ENCODE measurements at places on chromosomes 2 and 18.
A peak's percentile ranks its signal among the peaks of the same experiment; 100 is the strongest.

GRCh38 chr2:142188562-142188961 lies 57.7 kb upstream of the LRP1B start:
- H3K36me3 ChIP-seq, result no peaks in the 10 kb centered on the region
- no peak overlapping the region for H3K27ac ChIP-seq
- no peak overlapping the region for H3K4me3 ChIP-seq
- peaks cover 6% of the 10 kb centered on the region for H3K4me1 ChIP-seq
- peak; percentile 22 for DNase-seq

DNA sequence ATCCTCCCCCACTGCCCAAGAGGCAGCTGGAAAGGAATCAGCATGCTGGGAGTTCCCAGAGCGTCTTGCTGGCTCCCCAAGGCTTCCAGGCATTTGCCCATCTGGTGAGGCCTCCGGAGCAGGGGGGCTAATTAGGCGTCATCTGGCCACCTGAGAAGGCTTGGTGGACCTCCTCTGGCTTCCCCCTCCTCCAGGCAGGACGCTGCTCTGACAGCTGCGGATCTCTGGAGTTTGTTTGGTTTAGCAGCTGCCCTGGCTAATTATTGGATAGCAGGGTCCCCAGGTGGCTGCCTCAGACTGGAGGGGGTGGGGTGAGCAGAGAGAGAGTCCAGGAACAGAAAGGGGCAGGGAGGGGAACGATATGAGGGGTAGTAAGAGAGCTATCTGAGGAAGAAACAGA lies 425.2 kb upstream of the MEX3C start:
- no peak overlapping the region for H3K27ac ChIP-seq
- DNase-seq, result no peak
- H3K4me1 ChIP-seq, result no peaks in the 10 kb centered on the region
- no peaks in the 10 kb centered on the region for H3K27me3 ChIP-seq
- H3K36me3 ChIP-seq, result no peaks in the 10 kb centered on the region
- no peak overlapping the region for H3K4me3 ChIP-seq

- H3K36me3 ChIP-seq, result no peaks in the 10 kb centered on the region
- no peaks in the 10 kb centered on the region for H3K4me1 ChIP-seq
- H3K27ac ChIP-seq, result no peak overlapping the region
- DNase-seq, result no peak
- peaks cover 41% of the 10 kb centered on the region for H3K27me3 ChIP-seq
These were observed 17.6 kb upstream of the GRP start for GRCh38 chr18:59202258-59202820.

DNA sequence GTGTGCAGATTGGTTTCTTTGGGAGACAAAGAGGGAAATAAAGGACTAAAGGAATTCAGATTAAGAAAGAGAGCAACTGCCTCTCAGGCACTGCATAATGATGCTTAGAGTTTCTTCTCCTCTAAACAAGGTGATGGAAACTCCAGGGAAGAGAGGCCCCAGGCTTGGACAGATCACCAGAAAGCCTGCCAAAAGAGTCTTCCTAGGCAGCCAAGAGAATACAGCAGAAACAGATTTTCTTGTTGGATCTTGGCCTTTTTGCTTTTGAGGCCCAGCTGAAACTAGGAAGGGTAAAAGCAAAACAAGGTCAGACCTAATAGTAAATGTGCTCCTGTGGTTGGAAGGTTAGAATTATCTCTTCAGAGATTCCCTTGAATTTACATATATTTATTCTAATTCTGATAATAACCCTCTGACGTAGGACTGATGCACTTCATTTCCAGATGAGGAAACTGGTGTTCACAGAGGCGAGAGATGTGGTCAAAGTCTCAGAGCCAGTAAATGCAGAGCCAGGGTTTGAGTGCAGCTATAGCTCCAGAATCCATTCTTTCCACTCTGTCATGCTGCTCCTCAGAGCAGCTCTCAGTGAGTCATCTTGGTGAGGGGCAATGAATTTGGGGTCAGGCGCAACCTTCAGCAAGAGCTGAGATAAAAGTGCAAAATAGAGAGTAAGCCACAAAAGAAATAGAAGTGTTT lies 142.3 kb upstream of the FBXO11 start:
- H3K4me3 ChIP-seq, result no peak overlapping the region
- no peaks in the 10 kb centered on the region for H3K4me1 ChIP-seq
- no peaks in the 10 kb centered on the region for H3K36me3 ChIP-seq
- H3K27me3 ChIP-seq, result no peaks in the 10 kb centered on the region
- H3K27ac ChIP-seq, result no peak overlapping the region

- peaks cover 10% of the 10 kb centered on the region for H3K4me1 ChIP-seq
- H3K27ac ChIP-seq, result peak overlapping the region; percentile 98
- peak overlapping the region; percentile 99 for H3K4me3 ChIP-seq
- H3K27me3 ChIP-seq, result no peaks in the 10 kb centered on the region
These were observed 467 bp downstream of the PUM2 start for GRCh38 chr2:20350041-20350712.

DNA sequence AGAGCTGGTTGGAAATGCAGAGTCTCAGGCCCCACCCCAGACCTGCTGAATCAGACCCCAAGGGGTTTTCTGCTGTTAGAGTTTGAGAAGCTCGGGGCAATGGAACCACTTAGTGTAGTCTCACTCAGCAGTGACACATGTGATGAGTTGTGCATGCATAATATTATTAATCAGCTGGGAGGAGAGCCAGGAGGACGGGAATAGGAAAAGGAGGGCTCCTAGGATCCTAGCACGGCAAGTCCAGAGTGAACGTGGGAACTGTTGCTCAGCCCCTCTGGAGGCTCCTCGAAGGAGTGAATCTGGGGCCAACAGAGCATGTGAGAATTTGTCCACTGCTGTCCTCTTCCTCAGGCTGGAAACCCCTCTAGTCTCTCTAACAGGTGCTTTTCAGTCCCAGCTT lies 87.1 kb downstream of the HS1BP3 start:
- no peaks in the 10 kb centered on the region for H3K36me3 ChIP-seq
- peaks cover 23% of the 10 kb centered on the region for H3K4me1 ChIP-seq
- H3K4me3 ChIP-seq, result no peak overlapping the region
- H3K27me3 ChIP-seq, result no peaks in the 10 kb centered on the region
- DNase-seq, result peak; percentile 83

DNA sequence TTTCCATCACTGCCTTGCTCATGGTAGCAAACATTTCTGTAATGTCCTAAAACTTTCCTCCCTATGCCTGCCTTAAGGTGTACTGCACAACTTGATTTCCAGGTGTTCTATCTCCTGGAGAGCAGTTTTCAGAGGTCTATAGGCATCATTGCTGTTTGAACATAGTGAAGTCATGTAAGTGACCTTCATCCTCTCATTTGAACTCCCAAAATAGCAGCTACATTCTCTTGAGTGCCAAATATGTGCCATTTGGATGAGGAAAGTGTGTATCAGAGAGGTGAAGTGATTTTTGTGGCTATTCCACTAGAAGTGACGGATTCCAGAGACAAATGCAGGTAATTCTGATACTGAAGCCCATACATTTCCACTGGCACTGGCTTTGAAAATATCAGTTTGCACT lies 3.4 kb downstream of the PPP1R1C start:
- no peak overlapping the region for H3K27ac ChIP-seq
- no peak overlapping the region for H3K4me3 ChIP-seq
- H3K4me1 ChIP-seq, result peaks cover 2% of the 10 kb centered on the region
- no peak for DNase-seq

- DNase-seq, result peak; percentile 98
- no peak overlapping the region for H3K27ac ChIP-seq
- no peaks in the 10 kb centered on the region for H3K27me3 ChIP-seq
- H3K4me1 ChIP-seq, result peaks cover 4% of the 10 kb centered on the region
- no peaks in the 10 kb centered on the region for H3K36me3 ChIP-seq
- no peak overlapping the region for H3K4me3 ChIP-seq
These were observed 90.8 kb downstream of the DSEL start for GRCh38 chr18:67425672-67426071.
